Kasumi-1 (cell line): ENCODE measurements at places on chromosomes 4 and X.
A peak's percentile ranks its signal among the peaks of the same experiment; 100 is the strongest.

GRCh38 chrX:101619364-101619763 lies 1.6 kb upstream of the ARMCX6 start:
- peak; percentile 62 for DNase-seq

DNA sequence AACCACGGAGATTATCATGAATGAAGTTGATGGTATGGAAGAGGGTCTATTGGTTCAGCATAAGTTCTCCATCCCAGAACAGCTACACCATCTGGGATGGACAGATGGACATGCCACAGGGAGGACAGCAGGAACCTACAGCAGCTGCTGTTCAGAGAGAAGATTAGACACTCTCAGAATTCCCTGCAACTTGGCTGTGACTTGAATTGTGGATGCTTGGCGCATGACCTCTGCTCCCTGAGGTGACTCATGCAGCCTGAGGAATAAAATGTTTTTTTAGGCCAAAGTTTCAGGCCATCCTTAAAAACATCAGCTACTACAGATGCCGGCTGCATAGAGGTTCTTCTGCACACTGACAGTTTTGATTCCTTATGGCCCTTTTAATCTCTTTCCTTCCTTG lies 97.3 kb downstream of the RS1 start:
- DNase-seq, result no peak

DNA sequence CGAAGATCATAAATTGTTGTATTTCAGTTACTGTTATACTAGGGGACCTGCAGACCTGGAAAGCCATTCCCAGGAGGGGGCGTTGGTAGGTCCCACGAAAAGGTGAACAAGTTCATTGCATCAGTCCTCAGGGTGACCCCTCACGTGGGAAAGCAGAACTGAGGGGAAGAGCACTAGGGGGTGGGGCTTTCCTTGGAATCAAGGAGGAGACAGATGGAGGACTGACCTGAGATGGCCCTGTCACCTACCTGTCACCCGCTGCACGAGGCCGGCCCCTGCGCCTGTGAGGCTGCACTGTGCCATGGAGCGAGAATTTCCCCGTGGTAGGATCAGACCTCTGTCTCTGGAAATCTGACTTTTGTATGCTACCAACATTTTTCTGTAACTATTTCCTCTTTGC lies 41.8 kb upstream of the CLDN24 start:
- no peak for DNase-seq

GRCh38 chr4:185408432-185408831 lies 11.8 kb downstream of the ANKRD37 start:
- DNase-seq, result no peak

- no peak for DNase-seq
These were observed 779.3 kb downstream of the NLGN4X start for GRCh38 chrX:5449323-5449722.

- no peak for DNase-seq
These were observed 6.2 kb upstream of the AFF1 start for GRCh38 chr4:86928400-86929255.

GRCh38 chr4:98778206-98778605 lies 119.8 kb upstream of the TSPAN5 start:
- DNase-seq, result no peak

- no peak for DNase-seq
These were observed 41.3 kb downstream of the BCOR start for GRCh38 chrX:40056420-40056819.

DNA sequence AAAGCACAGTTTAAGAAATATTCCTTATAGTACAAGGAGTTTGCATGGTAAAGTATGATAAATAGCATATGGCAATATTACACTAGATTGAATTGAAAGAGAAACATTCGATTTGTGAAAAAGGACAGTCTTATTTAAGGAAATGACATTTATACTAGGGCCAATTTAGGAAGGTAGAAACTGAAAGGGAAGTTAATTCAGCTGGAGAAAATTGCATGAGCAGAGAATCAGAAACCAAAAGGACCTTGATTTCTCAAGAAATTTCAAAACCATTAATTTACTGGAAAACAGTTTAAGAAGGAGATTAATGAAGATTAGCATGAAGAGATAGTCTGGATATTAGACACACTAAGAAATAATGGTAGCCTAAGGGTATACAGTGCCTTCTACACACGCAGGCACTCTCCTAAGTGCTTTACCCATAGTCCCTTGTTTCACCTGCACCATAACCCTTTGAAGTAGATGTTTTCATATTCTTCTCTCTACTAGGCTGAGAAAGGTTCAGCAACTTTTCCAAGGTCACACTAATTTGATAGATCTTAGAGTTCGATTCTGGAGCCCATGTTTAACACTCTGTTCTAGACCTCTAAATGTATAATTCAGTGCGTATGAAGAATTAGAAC lies 259.1 kb upstream of the SLIT2 start:
- peak; percentile 40 for DNase-seq

- no peak for DNase-seq
These were observed 445 bp downstream of the AP1S2 start for GRCh38 chrX:15854080-15854655.

DNA sequence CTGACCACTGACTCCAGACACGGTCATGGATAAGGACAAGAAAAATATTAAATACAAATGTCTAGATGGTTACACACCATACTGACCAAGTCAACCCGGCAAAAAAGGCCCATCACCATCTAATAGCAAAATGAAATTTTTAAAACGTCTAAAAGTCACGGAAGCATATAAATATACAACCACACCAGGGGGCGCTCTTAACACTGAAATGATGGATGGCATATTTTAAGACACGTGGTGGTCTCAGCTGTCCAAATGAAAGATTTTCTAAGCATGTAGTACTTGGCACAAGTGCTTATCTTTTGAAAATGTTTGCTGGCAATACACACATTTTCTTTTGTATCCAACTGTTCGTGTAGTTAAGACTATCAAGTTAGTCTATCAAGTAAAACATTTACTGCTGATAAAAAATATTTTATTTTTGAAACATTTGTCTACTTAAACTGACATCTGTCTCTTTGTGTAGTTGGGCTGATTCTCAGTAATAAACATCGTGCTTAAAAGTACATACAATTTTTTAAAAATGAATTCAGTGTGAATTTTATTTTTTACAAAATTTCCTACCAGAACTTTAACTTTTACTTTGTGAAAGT lies 64.6 kb downstream of the COX7B2 start:
- peak; percentile 97 for DNase-seq

- no peak for DNase-seq
These were observed 61.0 kb downstream of the INTS6L start for GRCh38 chrX:135581496-135581895.

GRCh38 chr4:188680667-188681063 lies 541.4 kb downstream of the TRIML1 start:
- DNase-seq, result no peak

GRCh38 chrX:11757397-11757718 lies 679 bp upstream of the MSL3 start:
- no peak for DNase-seq

DNA sequence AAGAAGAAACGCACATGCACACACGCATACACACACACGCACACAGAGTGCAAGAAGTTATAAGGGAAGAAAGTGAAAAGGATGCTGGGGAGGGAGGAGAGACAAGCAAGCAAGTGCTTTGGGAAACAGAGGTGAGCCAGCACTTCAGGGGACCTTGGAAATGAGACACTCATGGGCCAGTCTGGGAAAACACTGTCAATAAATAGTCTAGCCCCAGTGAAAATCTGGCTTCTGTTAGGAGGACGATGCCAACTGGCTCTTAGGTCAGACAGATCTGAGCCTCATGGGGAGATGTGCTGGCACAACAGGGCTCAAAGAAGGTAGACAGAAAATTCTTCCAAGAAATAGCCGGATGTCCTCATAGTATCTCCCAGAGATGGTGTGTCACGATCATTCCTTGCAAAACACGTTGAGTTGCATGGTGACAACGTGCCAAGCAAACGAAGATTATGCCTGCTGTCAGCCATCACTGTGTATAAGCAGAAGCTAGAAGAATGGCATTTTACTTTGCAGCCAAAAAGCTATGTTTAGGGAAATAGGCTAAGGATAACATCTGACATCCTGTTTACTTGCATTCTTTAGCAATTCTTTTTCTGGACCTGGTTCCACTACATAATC lies 557 bp upstream of the ARHGEF6 start:
- DNase-seq, result peak; percentile 34

- no peak for DNase-seq
These were observed 29.6 kb downstream of the CLCN4 start for GRCh38 chrX:10186355-10186754.

- no peak for DNase-seq
These were observed 16.8 kb downstream of the SULT1B1 start for GRCh38 chr4:69743476-69744156.

DNA sequence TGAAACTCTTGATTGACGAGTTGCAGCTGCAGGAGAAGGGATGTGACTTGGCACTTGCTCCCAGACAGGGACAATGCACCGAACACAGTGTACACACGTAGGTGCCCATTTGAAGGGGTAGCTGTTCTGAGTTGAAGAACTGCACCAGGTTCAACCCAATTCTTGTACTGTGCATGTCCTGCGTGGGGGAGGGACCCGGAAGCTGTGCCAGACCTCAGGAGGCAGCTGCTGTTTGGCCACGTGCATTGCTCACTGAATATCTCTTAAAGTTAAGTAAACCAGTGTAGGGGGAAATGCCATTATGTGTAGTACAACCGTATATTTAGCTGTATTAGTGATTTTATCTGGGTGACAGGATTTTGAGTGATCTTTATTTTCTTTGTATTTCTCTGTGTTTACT lies 12.0 kb upstream of the RBBP7 start:
- DNase-seq, result no peak

GRCh38 chr4:78414116-78414515 lies 137.5 kb upstream of the ANXA3 start:
- peak; percentile 74 for DNase-seq

DNA sequence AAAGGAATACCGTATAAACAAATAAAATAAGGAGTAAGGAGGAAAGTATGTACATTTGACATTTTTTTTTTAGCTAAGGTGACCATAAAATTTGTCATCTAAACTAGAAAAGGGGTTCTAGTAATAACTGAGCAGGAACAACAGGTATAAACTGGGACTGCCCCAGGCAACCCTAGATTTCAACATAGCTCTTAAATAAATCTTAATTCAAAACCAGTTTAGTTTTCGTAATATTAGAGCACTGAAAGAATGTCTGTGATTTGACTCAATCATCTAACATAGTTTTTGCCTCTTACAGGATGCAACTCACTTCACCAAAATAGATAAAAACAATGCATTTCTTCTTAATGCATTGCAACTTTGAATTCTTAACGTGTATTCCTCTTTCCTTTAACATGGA lies 257.7 kb downstream of the ADAMTS3 start:
- DNase-seq, result no peak

- no peak for DNase-seq
These were observed 41.8 kb downstream of the QDPR start for GRCh38 chr4:17469931-17470674.

DNA sequence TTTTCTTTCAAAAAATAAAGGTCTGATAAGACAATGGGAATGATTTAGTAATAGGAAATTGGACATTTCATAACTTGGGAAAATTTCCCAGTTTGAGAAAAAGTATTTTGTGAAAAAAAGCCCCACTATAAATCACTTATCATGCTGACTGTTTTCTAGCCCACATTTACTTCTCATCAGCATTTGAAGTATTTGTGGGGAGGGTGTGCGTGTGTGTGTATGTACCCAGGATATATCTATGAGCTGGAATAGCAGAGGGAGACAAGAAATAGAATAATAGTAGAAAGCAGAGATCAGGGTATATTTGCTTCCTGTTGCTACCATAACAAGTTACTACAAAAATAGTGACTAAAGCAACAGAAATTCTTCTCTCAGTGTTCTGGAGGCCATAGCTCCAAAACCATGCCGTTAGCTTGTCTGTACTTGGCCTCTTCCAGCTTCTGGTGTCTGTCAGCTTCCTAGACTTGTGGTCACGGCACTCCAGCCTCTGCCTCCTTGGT lies 139.8 kb downstream of the PTTG2 start:
- no peak for DNase-seq

- DNase-seq, result no peak
These were observed 19.5 kb downstream of the SH3KBP1 start for GRCh38 chrX:19867938-19868337.

- DNase-seq, result no peak
These were observed 17.2 kb upstream of the PRDM5 start for GRCh38 chr4:120939693-120940092.

- DNase-seq, result no peak
These were observed 116.1 kb downstream of the ARHGAP10 start for GRCh38 chr4:147847751-147848590.

- DNase-seq, result no peak
These were observed 55.2 kb downstream of the TBC1D14 start for GRCh38 chr4:6964858-6965257.

DNA sequence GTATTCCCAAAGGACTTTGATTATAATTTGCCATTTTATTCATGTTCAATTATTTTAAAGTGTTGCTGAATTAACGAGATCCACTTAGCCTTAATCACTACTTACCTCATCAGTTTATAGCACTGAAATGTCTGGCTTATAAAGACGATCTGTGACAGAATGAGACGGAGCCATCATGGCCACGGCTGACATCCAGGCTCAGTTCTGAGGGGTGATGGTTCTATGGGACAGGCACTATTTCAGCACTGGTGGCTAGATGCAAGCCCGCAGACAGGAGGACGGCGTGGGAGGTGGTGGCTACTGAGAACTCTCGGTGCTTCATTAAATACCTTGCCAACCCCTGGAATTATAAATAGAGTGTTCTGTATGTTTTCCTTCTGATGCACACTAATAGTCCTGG lies 1084.2 kb upstream of the TENM3 start:
- no peak for DNase-seq

DNA sequence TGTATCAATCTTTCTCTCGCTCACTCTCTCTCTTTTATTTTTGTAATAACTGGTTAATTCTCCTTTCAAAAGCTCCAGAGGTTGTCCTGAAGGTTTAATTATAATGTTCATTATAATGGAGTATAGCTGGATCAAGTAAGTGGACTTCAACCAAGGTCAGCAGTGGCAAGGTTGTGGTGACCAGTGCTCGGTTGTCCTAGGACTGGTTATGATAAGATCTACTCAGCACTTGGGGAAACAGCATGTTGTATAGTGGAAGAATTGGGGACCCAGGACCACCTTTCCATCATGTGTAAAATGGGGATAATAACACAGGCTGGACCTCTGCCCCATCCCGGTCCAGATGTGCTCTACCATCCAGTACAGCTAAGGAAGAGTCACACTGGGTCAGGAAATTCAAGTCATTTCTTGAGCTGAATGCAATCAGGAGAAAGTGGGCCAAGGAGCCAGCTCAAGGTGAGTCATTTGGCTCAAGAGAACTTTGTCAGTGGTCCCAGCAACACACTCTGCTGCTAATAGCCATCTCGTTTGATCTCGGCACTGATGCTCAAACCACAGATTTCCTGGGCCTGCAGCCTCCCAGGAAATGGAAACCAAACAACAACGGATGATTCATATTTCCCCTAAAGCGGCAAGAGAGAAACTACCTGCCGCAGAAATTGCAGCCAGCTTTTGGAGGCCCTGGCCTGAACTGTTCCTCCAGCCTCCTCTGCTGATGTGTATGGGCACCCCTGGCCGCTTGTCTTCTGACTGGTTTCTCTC lies 123.6 kb upstream of the RBPJ start:
- peak; percentile 90 for DNase-seq

GRCh38 chr4:37430718-37431416 lies 186.3 kb downstream of the NWD2 start:
- no peak for DNase-seq

- no peak for DNase-seq
These were observed 3.4 kb upstream of the AP1S2 start for GRCh38 chrX:15858051-15858450.

GRCh38 chrX:114611018-114611619 lies 27.2 kb downstream of the HTR2C start:
- DNase-seq, result peak; percentile 34
